ENCODE measurements at places on chromosomes 2 and 18.
A peak's percentile ranks its signal among the peaks of the same experiment; 100 is the strongest.

DNA sequence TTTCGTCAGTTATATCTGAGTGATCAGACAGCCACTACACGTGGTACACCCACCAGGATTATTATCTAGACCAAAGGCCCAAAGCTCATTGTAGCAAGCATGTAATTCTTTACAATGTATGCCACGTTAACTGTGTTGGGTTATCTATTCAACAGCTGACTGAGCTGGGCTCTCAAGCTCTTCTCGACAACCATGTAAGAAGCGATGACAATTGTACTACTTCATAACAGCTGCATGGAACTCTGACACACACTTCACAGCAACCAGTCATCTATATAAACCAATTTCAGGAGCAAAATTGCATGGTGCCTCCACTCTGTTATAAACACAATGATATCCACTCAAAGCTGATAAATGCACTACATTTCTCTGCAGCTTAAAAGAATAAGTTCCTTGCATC, 701.8 kb downstream of the NR4A2 start:
- no peak for DNase-seq

DNA sequence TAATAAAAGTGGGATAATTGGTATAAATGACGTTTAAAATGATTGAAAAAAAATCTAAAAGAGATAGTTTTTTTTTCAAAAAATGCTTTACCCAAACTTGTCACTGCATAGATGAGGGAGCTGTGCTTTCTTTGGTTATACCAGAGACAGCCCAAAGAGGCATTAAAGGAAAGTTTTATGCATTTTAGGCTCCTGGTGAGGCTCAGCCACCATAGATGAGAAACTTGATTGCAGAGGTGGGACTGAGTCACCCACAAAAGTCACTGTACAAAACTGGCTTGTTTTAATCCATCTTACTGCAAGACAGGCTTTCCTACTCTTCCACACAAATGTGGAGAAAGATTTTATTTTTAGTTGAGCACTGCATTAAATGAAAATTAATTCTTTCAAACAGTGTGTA, 2.4 kb downstream of the SMYD1 start:
- no peak for DNase-seq

- no peak for DNase-seq
Observed at GRCh38 chr2:5736886-5737285, 44.7 kb downstream of the SOX11 start.

- DNase-seq, result no peak
Observed at GRCh38 chr2:172969166-172969565, 106.5 kb upstream of the MAP3K20 start.

DNA sequence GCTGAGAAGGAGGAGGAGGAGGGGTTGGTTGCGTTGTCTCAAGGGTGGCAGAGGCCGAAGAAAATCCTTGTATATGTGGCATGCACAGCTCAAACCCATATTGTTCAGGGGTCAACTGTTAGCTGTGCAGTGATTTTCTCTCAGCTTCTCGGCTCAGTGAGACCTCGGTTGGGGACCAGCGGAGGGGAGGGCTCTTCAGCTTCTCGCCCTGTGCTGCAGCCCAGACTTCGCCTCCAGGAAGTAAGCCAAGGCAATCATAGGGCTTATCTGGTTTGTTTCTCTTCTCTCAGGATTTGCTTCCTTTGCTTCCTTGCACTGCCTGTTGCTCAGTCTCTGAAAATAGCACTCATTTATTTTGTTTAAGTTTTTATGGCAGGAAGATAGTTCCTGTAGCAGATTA, 85.5 kb downstream of the SOWAHC start:
- peak; percentile 41 for DNase-seq

- peak; percentile 31 for DNase-seq
Observed at GRCh38 chr2:65350651-65351056, 81.7 kb downstream of the SPRED2 start.

DNA sequence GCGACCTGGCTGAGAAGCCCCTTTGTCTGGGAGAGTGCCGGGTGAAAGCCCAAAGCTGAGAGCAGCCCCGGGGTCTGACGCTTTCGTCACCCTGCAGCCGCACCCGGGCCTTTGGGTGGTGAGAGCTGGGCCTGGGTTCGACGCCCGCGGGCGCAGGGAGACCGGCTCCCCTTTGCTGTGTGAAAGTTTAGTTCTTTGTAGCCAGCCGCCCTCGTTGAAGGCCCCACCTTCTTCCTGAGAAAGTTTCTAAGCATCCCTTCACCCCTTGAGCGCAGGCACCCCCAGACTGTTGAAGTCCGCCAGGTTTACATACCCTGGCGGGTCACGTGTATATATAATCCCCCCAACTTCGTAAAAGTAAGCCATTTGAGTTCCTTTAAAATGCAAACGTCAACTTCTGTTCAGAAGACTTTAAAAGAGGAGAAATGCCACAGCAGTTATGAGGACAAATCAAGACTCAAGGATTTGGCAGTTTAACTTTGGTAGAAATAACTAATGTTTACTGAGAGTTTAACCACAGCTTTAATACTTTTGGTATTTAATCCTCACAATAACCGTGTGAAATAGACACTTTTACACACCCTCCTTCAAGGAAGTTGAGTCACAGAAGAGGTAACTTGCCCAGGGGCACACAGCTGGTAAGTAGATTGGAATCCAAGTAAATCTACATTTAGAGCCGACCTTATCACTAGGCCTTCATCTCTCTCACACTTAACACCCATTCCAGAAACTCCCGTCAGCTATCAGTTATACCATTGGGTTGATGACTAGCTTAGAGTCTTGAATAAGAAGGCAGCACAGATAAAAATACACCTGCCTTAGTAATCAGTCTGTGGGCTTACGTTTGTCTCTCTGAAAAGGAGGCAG, 1.1 kb upstream of the MBOAT2 start:
- peak; percentile 80 for DNase-seq

- DNase-seq, result no peak
Observed at GRCh38 chr2:138125306-138126288, 161.3 kb downstream of the HNMT start.

DNA sequence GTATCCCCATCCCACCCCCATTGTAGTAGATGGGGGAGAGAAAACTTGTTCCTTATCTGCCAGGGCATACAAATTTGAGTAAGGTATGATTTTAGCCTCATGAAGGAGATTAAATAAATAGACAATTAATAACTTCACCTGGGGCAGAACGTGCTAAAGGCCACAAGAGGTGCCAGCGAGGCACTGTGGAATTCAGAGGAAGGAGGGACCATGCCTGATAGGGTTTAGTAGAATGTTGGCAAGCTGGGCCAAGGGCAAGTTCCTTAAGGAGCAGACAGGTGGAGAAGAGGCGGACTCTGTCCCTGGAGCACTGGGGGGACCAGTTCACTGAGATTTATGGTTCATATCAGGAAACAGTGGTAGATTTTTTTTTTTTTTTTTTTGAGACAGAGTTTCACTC, 22.5 kb downstream of the STAMBP start:
- no peak for DNase-seq

GRCh38 chr2:71326968-71327367, 4.6 kb upstream of the ZNF638 start:
- DNase-seq, result no peak

- no peak for DNase-seq
Observed at GRCh38 chr2:47187069-47187468, 32.0 kb upstream of the STPG4 start.

GRCh38 chr2:217797165-217797564, 205.6 kb downstream of the TNS1 start:
- DNase-seq, result no peak

DNA sequence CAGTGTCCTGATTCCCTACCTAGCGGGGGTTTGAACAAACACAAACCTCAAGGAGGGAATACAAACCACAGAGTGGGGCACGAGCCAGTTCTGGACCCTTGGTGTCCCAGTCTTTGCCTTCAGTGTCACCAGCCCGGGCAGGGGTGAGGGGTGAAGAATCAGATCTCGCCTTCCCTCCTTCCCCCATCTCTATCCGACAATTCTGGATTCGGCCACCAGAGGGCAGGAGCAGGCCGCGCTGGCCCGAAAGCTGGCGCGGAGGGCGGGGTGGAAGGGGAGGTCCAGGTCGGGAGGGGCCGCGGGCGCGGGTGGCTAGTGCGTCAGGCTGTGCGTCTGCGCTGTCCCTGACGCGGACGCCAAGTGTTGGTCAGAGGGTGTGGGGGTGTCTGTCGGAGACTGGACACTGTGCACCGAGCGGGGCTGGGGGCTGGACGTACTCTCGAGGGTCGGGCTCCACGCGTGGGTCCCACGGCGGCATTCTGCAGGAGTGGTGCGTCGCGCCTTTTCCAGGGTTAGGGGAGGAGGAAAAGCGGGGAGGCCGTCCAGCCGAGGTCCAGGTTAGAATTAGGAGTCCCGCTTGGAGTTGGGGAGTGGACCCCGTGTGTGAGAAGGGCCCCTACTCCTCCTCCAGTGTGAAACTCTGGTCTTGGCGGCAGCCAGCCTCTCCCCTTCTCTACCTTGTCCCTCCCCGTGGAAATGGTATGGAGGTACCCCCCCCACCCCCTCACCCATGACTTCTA, 2.9 kb upstream of the CRYBA2 start:
- peak; percentile 68 for DNase-seq

GRCh38 chr18:5628512-5629255, 84.9 kb upstream of the EPB41L3 start:
- peak; percentile 16 for DNase-seq

GRCh38 chr2:178359192-178359912, 91.6 kb downstream of the PRKRA start:
- DNase-seq, result no peak

DNA sequence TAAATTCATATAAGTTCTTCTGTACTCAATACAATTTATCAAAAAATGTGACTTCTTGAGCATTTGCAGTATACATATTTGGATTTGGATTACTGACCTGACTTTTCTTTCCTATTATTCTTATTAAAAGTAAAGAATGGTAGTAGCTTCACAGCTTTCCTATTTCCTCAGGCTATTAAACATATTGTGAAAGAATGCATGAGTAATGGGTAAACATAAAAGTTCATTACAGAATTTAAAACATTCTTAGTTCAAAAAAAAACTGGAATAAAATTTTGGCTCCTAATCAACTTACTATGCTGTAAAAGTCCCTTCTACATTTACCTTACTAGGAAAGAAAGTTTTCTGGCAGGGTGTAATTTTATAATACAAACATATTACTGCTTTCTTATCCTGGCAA, 27.3 kb upstream of the C2orf66 start:
- DNase-seq, result peak; percentile 44

DNA sequence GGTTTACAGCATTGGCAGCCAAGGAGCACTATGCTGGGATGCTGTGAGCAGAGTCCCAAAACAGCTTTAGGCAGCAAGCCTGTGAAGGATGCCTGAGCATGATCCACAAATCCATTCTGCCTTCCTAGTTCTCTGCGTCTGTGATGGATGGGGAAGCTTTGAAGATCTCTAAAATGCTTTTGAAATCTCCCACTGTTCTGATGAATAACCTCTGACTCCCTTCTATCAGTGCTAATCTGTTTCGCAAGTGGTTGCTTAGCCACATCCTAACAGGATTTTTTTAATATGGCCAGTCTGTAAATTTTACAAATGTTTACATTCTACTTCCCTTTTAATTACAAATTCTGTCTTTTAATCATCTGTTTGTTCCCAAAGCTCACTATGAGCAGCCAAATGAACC, 319.2 kb downstream of the GULP1 start:
- DNase-seq, result peak; percentile 69

Data from iris pigment epithelial cell (primary cell).